ENCODE measurements at places on chromosomes 3 and 15.

DNA sequence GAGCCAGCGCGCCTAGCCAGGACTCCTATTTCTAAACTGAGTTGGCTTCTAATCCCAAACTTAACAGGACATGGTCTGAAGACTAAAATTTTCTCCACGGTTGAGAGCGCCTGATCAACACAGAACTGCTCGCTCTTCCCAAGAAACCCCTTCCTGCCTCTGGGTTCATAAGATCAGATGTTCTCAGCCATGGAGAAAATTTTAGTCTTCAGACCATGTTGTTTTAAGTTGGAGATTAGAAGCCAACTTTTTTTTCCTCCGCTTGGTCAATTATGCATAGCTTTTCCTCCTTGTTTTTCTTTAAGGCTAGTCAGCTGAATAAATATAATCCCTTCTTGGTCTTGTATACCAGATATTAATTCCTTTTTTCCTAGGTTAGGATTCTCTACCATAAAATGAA is 356.6 kb upstream of the ADAMTS9 start:
- no peak for DNase-seq

DNA sequence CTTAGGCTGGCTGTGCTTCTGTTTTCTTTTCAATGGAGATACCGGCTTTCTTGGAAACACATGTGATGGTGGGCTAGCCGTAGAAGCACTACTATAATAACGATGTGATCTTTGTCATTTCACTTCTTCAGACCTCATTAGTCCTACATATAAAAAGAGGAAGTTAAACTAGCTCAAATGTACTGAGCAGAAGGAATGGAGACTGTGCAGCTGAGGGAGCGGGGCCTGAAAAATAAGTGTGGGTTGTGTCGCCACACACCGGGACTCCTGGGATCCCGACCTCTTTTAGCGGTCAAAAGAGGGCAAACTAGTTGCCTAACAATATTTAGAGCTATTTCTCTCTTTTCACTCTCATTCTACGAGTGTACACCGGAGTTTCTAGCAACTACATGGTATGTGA is 1.0 kb upstream of the RNF7 start:
- no peak for DNase-seq

- DNase-seq: no peak
Measured at GRCh38 chr15:64897345-64897985, 14.2 kb upstream of the ANKDD1A start.

DNA sequence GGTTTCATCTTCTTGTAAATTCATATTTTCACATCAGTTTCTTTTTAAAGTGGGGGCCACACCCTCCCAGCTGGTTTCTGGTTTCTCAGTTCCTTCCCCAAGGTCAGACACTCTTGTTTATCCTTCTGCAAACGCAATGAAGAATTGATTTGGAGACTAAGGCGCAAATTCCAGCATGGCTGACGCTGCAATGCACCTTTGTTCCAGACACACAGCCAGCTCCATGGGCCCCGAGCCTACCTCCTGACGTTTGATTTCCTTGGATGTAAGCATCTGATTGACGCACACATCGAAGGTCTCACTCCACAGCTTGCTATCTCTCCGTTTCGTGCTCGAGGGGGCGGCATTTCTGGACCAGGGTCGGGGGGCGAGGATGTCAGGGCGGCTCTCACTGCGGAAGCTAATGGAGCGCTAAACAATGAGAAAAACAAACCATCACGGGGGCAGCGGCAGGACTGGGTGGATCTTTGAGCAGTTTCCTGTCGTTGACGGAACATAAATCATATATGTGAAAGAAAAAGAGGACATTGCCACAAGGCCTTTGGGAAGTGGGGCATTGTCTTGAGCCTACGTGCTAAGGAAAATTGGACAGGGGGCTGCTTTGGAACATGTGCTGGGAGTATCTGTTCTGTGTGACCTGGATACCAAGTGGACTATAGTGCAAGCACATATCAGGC is 46.9 kb downstream of the ARHGEF3 start:
- no peak for DNase-seq

DNA sequence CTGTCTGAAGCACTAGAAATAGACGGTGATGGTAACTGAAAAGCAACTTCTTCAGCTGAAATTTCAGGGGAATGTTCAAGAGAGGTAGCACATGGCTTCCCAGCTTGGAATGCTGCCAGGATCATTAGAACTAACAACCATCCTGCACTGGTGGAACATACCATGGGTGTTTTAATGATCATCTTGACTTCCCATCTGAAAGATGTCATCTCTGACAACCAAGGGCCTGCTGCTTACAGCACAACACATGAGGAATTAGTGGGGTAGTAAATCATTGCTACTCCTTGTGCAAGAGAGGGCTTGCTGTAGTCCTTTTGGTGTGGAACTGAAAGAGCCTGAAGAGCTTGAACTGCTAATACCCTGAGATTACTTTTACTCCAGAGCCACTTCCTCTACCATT is 853.7 kb downstream of the MCTP2 start:
- no peak for DNase-seq
